Motor neuron (in vitro differentiated cells): ENCODE measurements at places on chromosomes 11 and 22. TPM values are rescaled to one million over a fixed set of nuclear protein-coding genes. Genes with fewer than 3 reads are reported as not detected.

DNA sequence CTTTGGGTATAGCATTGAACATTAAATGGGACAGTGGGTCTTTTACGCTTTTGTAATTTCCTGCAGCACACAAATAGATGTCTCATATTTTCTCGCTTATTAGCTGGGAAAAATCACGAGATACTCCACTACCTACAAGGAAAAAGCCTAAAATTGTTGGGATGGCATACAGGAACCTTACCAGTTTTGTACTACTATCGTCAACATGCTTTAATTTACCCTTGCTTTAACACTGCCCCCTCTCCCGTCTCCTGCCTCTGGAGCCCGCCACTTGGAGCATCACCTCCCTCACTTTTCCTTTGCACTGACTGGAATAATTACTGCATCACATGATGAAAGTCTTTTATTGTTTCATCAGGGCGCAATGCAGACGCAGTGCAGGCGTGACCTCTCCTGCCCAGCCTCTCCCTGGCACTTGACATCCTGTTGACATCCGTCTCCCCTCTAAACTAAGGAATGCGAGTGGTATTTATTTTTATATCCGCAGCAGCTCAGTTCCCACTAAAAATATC, 1.0 kb upstream of the FNBP4 start:
- peak; percentile 23 for ATAC-seq

DNA sequence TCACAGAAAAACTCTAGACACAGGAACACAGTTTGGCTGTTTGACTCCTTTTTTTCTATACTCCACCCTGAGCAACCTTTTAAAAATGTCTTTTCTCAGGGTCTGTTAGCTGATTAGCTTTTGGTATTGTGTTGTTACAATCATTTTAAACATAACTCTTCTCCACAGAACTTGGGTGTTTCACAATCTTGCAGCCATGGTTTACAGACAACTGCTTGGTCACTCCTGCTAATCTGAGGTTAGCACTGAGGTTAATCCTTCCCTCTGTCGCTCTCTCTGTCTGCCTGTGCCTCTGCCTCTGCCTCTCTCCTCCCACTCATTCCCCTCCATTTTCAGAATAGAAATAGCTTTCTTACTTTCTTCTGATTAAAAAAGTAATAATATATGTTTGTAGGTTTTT, 62.4 kb upstream of the ZBED5 start:
- no peak for ATAC-seq

- no peak for ATAC-seq
Measured at GRCh38 chr11:130633466-130633865, 185.0 kb downstream of the ADAMTS15 start.

The SYCE3 gene
- total RNA-seq = 0.87 TPM in 1 of 2 replicates, not detected in the other
